ENCODE measurements at places on chromosomes 6 and 20. TPM values are rescaled to one million over a fixed set of nuclear protein-coding genes. Genes with fewer than 3 reads are reported as not detected.

DNA sequence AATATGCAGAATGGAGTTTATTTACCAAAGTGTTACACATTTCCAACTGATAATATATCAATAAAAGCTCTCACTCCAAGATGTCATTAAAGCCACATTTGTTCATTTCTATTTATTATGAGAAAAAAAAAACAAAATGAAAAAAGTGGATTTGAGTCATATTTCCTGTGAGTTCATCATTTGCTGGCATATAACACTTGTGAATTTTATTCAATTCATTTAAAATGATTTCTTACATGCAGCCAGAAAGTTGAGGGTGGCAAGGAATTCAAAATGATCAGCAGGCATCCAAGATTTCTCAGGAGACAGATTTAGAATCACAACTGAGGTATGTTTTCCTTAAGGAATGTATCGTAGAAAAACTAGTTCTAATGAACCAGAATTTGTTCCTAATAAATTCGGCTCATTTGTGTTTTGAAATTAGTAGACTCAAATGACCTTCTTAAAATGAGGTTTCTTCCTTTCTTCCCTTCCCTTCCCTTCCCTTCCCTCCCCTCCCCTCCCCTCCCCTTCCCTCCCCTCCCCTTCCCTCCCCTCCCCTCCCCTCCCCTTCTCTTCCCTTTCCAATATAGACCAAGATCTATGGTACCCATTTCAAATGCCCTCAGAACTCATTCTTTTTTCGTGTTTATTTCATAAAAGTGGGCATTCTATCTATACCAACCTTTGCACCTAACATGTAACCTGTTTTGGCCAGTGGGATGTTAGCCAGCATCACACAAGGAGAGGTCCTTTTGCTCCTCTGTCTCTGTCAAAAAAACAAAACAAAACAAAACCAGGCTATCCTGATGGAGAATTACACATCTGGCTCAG, 357.9 kb upstream of the TSHZ2 start:
- DNase-seq: no peak

Gene SGK2
- polyA plus RNA-seq: 114 TPM

DNA sequence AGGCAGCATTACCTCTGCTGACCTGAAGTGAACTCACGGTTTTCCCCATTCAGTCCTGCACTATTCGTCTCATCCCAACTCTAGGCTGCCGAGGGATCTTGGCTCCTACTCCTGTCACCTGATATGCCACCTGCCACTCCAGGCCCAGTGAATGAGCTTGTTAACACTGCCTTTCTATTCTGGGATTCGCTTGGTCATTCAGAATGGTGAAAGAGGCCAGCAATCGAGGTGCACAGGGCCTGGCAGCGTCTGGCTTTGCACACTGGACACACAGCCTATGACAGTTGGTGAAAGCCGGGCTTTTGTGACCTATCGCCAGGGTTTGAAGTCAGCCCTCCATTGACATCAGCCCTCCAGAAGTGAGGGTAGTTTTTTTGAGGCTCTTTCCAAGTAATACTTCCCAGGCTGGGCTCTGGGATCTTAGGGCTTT, 59.3 kb upstream of the MYL9 start:
- no peak for DNase-seq

DNA sequence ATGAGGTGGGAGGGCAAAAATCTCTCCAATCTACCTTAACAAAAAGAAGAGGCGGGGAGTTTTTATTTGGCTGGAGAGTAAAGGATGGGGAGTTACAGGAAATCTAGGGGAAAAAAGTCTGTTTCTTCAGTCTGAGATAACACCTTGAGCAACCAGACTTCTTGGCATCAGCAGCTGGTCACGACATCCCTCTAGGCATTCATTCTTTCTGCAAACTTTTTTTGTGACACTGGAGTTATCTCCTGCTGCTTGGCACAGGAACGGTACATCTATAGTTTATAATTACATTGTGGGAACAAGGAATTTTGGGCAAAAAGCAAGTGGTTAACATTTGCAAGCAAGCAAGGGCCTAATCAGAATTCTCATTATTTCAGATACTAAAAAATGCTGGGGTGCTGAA, 50.6 kb upstream of the IFNGR1 start:
- DNase-seq: no peak

DNA sequence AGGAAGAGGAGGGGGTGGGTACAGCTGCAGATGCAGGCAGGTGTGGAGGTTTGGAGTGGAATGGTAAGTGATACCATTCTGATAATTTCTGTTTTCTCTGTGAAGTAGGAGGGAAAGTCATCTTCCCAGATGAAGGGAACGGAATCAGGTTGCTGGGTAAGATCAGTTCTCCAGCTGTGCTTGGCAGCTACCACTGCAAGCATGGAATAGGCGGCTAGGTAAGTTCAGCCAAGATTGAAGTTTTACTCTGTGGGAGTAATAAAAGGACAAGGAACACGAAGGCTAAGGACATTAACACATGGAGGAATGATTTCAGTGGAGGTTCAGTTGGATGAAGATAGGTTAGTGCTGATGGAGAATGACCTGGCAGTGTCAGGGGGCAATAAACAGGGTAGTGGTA, 128.3 kb downstream of the CARMIL1 start:
- no peak for DNase-seq

Gene FLOT1
- 174 TPM for polyA plus RNA-seq

Gene PSMF1
- 74.7 TPM for polyA plus RNA-seq

Gene HAO1
- polyA plus RNA-seq: not detected

GRCh38 chr6:44230034-44230675, 6.8 kb downstream of the SLC29A1 start:
- no peak for DNase-seq

DNA sequence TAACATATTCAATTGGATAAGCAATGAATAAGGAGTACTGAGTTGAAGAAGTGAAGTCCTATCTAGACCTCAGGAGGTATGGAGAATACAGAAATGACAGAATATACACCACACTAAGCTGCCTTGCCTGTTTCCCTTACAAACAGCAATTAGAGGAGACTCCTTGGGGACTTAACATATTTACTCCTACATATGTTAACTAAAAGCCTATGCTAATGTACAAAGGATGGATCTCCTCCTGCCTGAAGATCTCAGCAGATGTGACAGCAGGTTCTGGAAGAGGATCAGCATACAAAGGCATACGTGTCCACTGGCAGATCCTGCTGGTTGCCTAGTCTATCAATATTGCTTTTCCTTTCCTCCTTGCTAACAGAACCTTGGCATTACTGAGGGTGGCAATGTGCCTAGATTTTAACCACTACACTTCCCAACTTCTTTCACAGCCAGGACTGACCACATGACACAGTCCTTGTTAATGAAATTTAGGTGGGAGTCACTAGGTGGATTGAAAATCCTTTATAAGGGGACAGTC, 29.6 kb downstream of the PRKN start:
- DNase-seq: no peak

DNA sequence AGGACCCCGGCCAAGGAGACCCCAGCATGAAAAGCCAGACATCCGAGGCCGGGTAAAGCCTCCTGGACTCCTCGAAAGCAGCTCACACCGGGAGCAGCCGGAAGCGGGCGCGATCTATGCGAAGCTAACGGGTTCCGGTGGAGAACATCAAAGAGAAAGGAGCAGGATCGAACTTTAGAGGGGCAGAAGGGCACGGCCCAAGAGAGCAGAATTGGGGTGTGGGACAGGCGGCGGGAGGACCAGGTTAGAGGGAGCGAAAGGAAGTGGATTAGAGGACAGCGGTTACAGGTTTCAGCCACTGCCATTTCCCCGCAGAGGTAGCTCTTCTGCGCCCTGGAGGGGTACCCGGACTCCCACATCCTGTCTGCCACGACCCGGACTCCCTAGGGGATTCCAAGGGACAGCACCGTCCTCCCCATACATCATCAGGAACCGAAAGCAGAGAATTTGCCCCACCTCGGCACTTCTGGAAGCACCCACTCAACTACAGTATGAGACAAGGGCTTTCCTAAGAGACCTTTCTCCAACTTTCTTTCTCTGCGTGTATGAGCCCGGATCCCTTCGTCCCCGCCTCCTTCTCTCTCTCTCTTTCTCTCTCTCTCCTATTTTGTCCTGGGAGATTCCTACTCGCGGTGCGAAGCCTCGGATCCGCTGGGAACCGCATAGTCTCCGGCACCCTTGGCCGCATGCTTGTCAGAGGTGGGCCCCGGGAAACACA, 507 bp upstream of the VGLL2 start:
- no peak for DNase-seq

DNA sequence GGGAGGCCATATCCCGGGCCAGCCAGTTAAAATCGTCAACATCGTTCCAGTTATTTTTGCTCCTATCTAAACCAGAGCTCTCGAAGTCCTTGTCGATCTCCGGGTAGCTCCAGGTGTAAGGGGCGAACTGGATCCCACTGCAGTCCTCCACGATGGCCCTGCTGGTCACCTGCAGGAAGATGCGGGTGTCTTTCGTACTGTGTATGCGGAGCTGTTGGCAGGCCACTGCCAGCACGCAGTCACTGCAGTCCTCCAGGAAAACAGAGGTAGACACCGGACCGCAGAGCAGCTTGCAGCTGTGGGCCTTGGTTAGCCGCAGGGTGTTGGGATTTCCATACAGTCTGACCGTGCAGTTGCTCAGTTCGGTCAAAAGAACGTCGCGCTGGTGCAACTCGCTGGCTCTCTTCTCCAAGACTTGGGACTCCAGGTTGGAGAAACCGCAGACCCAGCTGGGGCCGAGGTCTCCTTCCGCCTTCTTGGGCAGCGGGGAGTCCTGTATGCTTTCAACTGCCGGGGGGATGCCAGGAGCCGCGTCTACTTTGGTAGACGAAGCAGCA, 742 bp downstream of the TBCC start:
- DNase-seq: peak; percentile 69

DNA sequence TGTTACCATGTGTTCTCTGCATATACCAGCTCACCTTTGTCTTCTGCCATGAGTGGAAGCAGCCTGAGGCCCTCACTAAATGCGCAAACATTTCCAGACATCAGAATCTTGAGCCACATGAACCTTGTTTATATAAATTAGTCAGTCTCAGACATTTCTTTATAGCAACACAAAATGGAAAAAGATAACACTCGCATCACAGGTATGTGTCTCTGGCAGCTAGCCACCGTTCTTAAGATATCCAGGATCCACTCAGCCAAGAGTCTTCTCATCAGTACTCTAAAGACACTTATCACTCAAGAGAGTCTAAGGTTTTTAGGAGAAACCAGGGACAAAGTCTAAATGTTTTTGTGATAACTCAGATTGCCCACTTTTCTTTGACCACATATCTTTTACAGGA, 43.1 kb upstream of the HLA-A start:
- DNase-seq: no peak

- no peak for DNase-seq
These were observed 1.4 kb downstream of the NUS1 start for GRCh38 chr6:117676577-117677218.

DNA sequence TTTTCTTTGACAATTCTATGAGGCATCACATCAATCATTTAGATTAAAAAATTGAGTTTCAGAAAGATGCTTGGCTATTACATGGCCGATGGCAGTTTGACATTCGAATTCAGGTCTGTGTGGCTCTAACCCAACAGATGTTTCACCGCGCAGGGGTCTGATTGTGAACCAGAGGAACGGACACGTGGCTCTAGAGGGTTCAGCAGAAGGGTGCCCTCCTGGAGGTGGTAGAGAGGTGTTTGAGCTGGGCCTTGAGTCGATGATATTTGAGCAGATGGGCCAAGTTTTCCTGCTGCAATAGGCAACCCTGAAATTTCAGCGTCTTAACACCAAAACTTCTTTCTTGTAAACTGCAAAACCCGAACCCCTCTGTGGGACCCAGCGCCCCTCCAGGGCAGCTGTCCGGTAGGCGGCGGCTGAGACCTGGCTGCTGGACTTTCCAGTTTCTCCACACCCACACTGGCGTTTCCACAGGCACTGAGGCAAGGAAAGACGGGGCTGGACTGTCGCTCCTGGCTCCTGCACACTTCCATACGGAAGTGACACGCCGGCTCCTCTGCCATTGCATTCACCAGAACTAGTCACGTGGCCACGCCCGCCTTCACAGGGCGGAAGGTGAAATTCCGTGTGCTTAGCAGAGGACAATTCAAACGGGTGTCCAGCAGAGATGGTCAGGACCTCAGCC, 11.3 kb upstream of the AFDN start:
- no peak for DNase-seq

Gene LMBRD1
- polyA plus RNA-seq: 21.6 TPM

All from sigmoid colon (tissue), 7 donors.